ENCODE measurements at places on chromosomes 7 and 10.
A peak's percentile ranks its signal among the peaks of the same experiment; 100 is the strongest.

DNA sequence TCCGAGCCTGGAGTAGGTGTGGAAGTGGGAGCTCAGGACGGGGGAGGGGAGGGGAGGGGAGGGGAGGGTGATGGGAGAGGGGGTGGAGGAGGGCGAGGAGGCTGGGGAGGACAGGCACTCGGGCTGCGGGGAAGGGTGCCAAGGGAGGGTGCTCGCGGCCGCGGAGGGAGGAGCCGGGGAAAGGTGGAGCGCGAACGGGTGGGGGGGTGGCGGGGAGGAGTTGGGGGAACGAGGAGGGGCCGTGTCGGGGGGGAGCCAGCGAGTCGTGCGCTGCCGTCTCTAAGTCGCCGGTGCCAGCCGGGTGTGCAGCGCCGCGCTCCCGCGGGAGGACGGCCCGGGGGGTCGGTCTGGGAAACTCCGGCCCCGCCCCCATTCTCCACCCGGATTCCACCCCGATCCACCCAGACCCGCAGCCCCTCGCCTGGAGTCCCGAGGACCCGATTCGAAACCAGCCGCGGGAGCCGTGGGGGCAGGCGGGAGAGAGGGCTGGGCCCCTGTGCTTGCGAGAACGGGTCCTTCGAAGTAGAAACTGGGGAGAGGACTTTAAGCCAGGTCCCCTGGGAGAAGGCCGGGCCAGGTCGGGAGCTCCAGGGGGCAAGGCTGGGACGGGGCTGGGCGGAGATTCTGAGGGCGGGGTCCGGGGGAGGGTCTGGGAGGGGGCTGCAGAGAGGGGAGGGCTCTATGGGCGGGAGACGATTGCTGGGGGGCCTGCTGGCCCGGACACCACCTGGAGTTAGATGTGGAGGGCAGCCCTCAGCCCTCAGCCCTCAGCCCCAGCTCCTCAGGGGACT, at the start of gene ZNF467:
TSS of gene ZNF467 (minus strand) at position 143 of the 791 bp plus-strand sequence. CDS start 2,556 bp downstream, outside the sequence.
- DNase-seq: peak; percentile 78

GRCh38 chr10:79179164-79179956, 110.6 kb downstream of the ZMIZ1 start:
- DNase-seq: no peak

DNA sequence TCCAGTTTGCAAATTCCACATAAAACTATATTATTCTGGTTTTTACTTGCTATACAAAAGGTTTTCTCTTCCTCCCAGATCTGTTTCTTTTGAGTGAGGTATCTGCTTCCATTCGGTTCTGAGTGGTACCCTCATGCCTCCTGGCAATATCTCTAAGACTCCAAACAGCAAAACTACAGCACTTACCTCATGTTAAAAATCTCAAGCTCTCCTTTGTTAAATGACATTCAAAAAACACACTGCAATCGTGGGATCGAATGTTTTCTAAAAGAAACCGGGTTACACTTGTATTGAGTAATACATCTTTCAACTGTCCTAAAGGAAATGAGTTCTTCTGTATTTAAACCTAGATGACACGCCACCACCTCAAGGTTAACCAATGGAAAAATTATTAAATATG, 11.1 kb downstream of the YWHAG start:
- DNase-seq: no peak

- no peak for DNase-seq
Observed at GRCh38 chr10:5658871-5659618, 7.3 kb downstream of the ASB13 start.

- DNase-seq: no peak
Observed at GRCh38 chr7:128863433-128863989, 855 bp downstream of the ATP6V1F start.

DNA sequence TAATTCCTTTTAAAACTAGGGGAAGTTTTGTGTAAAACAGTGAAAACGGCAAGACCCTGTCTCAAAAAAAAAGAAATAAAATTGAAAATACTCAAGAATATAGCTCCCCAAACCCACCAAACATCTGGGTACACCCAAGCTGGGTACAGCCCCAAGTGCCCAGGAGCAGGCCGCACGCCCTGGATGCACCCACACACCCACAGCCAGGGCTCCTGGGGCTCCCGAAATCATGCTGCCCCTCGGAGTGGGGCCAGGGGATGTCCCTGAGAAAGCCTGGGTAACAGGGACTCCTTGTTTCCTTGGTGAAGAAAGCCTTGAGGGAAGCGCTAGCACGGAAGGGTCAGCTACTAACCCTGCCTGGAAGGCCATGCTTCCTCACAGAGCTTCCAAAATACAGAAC, 10.1 kb downstream of the BNIP3 start:
- DNase-seq: no peak

GRCh38 chr7:47669178-47669891, 87.4 kb upstream of the TNS3 start:
- no peak for DNase-seq

DNA sequence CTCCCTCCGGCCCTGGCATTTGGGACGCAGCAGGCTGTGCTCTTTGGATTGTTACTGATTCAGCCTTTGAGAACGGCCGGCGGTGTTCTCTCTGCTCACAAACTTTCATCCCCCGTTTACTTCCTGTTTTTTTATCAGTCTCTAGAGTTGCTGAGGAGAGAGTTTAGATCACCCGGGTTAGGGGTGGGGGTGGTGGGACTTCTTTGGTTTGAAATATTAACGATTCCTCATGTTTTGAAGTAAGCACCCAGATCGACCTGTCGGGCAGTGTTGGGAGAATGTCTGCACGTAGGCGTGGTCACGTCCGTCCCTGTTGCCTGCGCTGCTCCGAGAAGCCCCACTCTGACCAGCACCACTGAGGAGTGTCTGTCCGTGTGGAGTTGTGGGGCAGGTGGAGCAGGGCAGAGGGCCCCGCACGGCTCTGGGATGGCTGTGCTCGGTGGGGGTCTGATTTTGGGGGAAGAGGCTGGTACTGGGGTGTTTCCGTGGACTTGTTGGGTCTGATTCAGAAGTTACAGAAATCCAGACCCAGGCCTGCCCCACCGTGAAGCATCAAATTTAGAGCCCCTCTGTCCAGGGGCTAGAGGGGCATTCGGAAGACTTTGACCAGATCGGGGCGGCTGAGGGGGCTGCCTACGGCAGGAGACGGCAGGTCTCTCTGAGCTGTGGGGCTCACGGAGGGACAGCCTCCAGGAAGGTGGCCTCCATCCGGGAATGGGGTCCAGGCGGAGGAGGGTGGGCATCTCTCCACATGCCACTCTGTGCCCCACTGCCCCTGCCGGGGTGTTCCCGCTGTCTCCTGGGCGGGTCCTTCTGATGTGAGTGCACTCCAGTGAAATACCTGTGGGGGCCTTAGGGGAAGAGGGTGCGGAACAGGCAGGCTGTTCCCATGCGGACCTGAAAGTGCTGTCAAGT, 7.4 kb downstream of the INPP5A start:
- DNase-seq: no peak

GRCh38 chr7:36157527-36158320, 4.7 kb downstream of the EEPD1 start:
- no peak for DNase-seq

DNA sequence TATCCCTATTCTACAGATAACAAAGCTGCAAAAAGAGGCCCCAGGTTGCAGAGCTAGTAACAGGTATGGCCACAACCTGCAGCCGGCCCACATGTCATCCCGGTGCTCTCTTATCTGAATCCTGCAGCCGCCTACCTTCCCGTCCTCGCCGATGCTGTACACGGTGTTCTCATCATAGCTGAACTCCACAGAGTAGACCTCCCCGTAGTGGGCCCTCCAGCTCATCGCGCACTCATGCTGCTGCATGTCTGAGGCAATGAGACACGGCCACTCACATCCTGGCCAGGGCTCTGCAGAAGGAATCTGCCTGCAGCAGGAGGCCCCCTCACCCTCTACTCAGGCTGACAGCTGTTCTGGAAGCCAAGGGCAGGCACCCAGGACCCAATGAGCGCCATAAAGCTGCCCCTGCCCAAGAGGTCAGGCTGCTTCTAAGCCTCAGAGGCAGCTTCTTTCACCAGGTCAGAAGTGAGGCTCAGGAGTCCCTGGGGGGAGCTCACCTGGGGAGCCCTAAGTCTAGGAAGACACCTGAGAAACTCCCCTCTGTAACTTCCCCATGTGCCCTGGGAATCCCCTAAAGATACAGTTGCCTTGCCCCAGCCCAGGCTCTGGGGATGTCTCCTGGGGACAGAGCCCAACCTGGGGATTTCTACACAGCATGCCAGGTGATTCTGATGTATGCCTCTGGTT, 17.9 kb upstream of the CYREN start:
- DNase-seq: no peak

GRCh38 chr7:11130012-11130411, 156.3 kb downstream of the PHF14 start:
- DNase-seq: no peak

DNA sequence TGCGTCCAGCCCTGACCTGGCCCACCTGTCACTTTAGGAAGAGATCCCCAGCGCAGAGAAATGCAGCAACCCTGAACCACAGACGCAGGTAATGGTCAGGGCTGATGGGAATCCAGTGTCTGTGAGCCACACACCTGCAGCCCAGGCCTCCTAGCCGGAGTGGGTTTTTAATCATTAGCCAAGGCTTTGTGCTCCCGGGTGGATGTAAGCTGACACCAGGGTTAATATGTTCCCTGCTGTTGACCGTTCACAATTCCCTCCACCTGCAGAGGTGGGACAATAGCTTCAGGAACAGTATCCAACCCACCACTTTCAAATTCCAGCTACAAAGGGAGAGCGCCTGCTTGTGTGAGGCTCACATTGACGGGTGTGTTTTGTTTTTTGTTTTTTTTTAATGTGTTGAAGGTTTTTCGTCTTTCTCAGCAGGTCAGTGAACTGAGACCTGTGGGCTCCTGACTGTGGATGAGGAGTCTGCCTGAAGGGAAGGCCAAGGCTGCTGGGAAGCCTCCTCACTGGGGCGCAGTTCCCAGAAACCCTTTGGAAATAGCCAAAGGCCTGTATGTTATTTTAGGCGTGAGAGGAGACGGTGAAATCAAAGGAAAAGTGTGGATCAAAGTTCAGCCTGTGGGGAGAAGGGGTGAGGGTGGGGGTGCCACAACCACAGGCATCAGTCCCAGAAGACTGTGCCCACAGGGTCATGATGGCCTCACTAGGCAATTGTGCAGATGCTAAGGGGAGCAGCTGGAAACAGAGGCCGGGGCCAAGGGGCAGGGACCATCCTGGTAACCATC, 111.1 kb downstream of the TNS3 start:
- DNase-seq: no peak

GRCh38 chr7:100613412-100614175, 1.3 kb downstream of the MOSPD3 start:
- no peak for DNase-seq

GRCh38 chr10:60937022-60937421, 7.0 kb downstream of the RHOBTB1 start:
- DNase-seq: no peak
